ENCODE measurements at places on chromosomes 7 and 10.

- no peak for DNase-seq
Observed at GRCh38 chr10:21920633-21921032, 82.9 kb downstream of the DNAJC1 start.

DNA sequence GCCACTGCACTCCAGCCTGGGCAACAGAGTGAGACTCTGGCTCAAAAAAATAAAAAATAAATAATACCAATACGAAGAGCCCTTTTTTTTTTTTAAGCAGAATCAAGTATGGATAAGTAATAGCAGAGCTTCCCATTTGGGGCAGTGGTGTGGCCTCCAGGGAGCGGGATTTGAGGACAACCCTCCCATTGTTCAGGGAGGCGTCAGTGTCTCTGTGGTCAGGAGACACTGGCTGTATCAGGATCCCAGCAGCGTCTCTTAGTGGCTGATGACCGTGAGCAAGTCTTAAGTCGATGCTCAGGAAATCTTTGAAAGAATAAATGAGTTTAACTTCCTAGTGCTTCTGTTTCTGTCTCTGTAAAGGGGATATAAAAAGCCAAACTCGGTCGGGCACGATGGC is 25.2 kb upstream of the SH2B2 start:
- DNase-seq, result no peak

DNA sequence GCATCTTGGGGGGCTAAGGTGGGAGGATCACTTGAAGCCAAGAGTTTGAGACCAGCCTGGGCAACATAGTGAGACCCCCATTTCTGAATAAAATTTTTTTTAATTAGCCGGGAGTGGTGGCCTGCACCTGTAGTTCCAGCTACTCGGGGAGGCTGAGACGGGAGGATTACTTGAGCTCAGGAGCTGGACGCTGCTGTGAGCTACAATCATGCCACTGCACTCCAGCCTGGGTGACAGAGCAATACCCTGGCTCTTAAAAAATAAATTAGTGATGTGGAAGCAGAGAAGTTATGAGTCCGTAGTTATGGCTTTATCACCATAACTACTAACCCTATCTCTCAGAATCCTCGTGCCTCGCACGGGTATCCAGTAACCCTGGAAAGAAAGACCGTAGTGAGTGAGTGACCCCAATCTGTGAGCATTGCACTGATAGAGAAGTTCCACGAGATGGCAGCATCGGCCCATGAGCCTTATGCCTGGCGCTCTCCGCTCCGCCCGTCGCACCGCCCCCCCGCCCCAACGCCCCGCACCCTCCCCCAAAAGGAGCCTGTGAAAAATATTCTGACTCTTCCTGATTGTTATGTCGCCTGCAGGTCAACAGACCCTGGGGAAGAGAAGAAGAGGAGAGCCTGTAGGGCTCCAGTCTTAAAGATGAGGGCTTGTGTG is 4.9 kb upstream of the SLC29A3 start:
- DNase-seq, result peak; percentile 50

GRCh38 chr10:11663763-11664555 is 52.5 kb upstream of the USP6NL start:
- no peak for DNase-seq

GRCh38 chr7:108285003-108285368 is 154.8 kb upstream of the LAMB4 start:
- DNase-seq, result no peak

DNA sequence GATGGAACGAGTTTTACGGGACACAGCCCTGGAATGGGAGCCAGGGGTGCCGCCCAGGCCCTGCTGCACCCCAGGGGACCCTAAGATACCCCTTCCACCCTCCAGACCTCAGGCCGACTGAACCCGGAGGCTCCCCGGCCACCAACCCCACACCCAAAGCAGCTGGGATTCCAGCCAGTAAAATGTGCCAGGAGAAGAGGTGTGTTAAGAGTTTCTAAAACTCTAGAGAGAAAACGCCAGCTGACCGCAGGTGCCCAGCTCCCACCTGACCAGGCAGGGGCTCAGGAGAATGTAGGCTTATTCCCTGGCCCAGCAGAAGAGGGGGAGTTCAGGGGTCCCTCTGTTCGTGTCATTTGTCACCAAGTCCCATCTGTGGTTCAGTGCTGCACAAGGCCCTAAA is 17.5 kb downstream of the NUDT1 start:
- DNase-seq, result no peak

- no peak for DNase-seq
Observed at GRCh38 chr7:137930581-137930980, 71.3 kb downstream of the CREB3L2 start.

- no peak for DNase-seq
Observed at GRCh38 chr10:106519376-106520030, 645.0 kb downstream of the SORCS1 start.

DNA sequence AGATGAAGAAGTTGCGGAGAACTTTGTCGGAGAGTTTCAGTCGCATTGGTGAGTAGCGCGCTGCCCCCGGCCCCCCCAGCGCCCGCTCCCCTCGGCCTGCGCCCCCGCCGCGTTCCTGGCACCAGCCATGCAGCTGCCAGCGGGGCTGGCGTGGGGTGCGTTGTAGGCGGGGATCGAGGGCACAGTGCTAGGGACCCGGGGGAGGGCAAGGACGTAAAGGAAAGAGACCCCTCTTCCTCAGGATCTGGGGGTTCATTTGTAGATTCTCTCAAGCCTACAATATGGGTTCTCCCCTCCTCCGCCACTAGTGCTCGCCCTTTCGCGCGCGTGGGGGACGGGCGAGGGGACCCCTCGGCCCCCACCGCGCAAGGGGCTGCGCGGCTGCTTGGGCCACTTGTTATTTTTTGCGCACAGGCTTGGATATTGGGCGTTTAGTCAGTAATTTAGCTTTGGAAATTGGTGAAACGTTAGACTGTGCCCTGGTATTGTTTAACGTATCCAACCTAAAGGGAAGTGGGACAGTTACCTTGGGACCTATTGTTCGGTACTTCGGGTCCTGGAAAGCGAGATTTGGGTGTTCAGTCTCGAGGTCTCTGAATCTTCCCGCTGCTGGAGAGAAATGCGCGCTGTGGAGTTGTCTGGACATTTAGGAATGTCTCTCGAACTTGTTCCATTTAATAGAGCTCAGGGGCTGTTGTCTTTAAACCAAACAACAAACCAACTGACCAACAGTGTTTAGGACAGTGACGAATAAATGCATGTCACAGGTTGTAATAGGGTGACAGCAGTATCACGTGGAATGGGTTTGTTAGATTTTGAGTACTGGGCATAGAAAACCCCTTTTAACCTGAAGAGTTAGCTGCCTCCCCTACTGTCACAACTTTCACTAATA is 796 bp downstream of the CDK14 start:
- DNase-seq, result no peak

DNA sequence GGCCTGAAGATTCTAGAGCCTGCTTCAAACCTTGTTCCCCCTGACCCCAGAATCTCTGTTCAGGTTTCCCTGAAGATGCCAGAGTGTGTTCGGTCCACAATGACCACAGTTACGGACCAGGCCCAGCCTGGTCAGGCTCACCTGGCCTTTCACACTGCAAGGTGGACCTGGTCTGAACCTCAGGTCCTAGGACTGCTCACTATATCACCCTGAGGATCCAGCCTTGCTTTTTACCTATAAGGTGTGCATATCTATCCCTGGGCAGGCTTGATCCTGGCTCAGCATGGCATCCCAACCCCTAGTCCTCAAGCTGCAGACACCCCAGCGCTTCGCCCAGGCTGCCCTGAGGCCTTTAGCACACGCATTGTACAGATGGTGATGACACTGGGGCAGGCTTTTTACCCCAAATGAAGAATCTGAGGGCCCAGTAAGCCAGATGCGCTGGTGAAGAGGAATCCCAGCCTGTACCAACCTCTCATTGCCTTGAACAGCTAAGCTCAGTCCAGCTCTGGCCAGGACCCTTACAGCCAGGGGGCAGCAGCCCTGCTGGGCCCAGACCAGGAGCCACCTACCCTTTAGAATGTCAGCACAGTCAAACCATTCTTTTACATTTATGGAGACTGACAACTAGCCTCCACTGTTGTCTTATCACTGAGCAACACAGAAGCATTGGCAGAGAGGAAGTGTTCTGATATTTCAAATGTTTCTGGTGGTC is 28.0 kb downstream of the MAT1A start:
- DNase-seq, result no peak

DNA sequence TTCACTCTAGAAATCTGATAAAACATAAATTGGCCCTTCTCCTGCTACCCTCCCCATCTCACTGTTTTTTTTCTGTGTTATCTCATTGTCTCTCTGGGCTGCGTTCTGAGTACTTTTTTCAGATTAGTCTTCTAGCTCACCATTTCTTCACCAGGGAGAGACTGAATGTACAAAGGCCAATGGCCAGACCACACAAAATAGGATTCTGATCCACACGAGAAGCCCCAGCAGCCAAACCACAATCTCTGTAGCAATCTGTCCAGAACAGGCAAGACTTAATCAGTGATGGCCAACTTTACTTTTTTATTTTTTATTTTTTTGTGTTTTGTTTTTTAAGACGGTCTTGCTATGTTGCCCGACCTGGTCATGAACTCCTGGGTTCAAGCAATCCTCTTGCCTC is 55.9 kb upstream of the PAPSS2 start:
- no peak for DNase-seq

DNA sequence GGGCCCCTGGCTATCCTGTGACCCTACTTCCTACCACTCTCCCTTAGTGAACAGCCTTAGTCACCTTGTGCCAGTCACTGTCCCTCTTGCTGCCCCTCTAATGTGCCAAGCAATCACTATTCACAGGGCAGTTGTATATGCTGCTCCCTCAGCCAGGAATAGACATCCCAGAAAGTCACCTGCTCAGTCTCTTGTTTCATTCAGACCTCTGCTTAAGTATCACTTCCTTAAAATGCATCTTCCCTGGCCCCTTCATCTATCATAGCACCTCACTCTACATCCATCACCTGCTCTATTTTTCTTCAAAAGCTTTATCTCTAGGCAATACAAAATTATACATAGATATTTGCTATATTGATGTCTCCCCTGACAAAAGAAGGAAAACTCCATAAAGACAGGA is 328.4 kb upstream of the NFE2L3 start:
- DNase-seq, result no peak

- no peak for DNase-seq
Observed at GRCh38 chr7:37445790-37446189, 2.9 kb downstream of the ELMO1 start.

DNA sequence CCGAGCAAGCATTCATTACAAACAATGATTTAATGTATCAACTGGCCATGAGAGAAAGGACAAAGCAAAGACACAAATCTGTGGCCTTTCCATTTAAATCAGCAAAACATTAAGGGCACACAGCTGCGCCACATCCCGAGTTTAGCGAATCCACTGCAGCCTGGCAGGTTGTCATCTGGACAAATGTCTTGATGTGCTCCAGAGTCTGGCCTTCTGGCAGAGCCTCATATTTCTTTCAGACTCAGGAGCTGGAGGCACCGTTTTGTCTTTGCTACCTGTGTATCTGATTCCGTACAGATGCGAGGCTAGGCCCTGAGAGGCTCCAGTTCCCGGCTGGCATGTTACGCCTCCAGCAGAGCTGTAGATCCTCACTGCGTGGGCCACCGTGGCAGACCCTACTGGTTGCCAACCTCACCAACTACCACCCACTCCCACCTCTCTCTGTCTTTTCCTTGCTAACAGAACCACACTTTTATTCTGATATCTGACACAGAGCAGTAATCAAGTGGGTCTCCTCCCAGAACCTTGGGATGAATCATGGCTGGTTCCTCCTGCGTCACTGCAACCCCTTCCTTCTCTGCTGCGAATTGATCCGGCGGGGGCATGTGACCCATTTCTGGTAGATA is 40.9 kb upstream of the EFCAB10 start:
- DNase-seq, result no peak

- no peak for DNase-seq
Observed at GRCh38 chr7:155972651-155973390, 160.6 kb upstream of the SHH start.
